ENCODE measurements at places on chromosomes 2 and 18.
A peak's percentile ranks its signal among the peaks of the same experiment; 100 is the strongest.

GRCh38 chr2:11406958-11407381 is 59.0 kb downstream of the E2F6 start:
- DNase-seq: no peak

- no peak for DNase-seq
Observed at GRCh38 chr18:77015169-77015568, 117.4 kb downstream of the MBP start.

- DNase-seq: no peak
Observed at GRCh38 chr2:1799174-1799573, 54.9 kb upstream of the PXDN start.

- DNase-seq: no peak
Observed at GRCh38 chr2:102637358-102637757, 18.0 kb downstream of the SLC9A2 start.

DNA sequence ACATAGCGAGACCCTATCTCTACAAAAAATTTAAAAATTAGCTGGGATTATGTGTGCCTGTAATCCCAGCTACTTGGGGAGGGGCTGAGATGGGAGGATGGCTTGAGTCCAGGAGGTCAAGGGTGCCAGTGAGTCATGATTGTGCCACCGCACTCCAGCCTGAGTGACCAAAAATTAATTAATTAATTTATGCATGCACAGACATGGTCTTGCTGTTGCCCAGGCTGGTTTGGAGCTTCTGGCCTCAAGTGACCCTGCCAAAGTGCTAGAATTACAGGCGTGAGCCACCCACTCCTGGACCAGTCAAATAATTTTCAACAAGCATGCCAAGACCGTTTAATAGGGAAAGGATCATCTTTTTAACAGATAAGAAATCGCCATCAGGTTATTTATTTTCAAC is 57.7 kb upstream of the TFCP2L1 start:
- DNase-seq: no peak

DNA sequence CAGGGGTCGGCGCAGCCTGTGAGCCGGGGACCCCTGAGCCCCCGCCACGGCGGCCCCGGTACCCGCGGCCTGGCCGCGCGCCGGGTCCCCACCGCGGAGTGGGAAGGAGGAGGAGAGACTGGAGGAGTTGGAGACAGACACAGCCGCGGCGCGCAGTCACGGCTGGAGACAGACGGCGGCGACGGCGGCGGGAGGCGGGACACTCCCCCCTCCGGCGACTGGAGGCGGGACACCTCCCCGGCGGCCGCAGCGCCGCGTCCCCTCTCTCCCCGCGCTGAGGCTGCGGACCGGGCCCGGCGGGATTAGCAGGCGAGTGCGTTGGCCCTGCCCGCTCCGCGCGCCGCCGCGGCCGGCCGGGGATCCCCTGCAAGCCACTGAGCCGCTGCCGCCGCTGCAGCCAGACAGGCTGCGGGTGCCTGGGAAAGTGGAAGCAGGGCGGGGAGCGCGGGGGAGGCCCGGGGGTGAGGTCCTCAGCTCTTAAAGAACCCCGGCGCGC is 1.0 kb upstream of the LDLRAD4 start:
- DNase-seq: no peak

DNA sequence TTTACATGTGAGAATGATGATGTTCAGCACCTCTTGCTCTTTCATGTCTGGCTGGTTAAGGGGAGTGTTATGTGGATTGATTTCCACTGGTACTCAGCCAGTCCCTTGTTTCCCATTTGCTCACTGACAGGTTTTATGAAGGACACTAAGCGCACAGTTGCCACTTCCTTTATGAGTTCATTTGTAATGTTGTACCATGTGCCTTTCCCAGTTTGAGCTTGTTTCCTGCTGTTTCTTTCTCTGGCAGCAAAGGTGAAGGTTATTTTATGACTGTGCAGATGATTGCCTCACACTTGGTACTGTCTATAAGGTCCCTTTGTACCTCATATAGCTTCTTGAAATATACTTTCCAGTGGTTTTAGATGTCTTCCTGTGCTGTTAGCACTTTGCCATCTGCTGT is 1700.5 kb upstream of the TMEFF2 start:
- DNase-seq: no peak

- no peak for DNase-seq
Observed at GRCh38 chr18:68738564-68738963, 23.7 kb upstream of the TMX3 start.

GRCh38 chr2:182090486-182090885 is 104.8 kb downstream of the PPP1R1C start:
- no peak for DNase-seq

DNA sequence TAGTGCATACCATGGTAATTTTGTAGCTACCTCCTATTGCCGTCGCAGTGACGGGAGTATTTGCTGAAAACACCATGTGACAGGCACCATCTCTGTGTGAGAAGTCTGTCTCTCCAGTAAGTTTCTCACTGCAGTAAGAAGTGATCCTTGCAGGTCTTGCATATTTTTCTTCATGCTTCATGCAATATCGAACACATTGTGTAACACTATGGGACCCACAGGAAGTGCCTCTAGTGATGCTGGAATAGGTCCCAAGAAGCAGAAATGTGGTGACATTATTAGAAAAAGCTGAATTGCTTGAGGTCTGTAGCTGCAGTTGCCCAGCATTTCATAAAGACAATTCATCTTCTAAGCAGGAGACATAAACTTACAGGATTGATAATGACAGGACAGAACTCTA is 167.6 kb downstream of the DCDC2C start:
- no peak for DNase-seq

DNA sequence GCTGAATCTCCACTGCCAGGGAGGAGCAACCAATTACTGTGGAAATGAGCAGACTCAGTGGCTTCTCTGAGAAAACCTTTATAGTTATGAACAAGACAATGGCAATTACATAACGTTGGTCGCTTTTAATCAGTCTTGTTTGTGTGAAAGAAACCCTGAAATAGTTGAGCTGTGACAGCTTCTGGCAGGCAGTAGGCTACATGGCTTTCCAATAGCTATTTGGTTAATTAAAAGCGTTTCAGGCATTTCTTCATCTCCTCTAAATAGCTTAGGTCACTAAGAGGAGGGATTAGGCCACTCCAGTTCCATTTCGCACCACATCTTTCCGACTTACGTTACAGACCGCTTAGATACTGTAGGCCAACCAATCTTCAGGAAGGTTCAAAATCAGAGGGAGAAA is 794.4 kb upstream of the ID2 start:
- no peak for DNase-seq

DNA sequence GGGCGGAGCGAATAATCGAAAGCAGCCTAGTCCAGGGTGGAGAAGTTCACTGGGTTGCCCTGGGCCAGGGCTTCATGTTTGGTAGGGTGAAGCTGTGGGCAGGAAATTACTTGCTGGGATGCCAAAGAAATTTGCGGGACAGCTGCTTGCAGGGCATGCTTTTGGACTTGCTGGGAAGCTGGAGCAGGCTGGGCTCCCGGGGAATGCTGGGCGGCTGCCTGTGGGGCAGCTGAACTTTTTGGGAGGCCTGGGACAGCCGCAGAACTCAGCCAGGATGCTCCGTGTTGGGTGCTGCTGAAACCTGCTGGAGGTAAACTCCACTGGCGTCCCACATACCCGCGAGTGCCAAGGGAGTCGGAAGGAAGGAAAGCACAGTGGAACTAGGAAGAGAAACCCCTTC is 31.9 kb downstream of the ASB1 start:
- peak; percentile 27 for DNase-seq

GRCh38 chr2:189287982-189288521 is 108.5 kb upstream of the COL5A2 start:
- peak; percentile 38 for DNase-seq

- DNase-seq: no peak
Observed at GRCh38 chr2:117981810-117982209, 32.1 kb downstream of the CCDC93 start.

GRCh38 chr2:76281156-76281841 is 570.6 kb upstream of the GCFC2 start:
- DNase-seq: no peak

- no peak for DNase-seq
Observed at GRCh38 chr2:5409898-5410381, 282.2 kb upstream of the SOX11 start.

GRCh38 chr2:151727593-151728552 is 6.4 kb downstream of the NEB start:
- no peak for DNase-seq

GRCh38 chr18:23391156-23391555 is 61.9 kb upstream of the RIOK3 start:
- no peak for DNase-seq

DNA sequence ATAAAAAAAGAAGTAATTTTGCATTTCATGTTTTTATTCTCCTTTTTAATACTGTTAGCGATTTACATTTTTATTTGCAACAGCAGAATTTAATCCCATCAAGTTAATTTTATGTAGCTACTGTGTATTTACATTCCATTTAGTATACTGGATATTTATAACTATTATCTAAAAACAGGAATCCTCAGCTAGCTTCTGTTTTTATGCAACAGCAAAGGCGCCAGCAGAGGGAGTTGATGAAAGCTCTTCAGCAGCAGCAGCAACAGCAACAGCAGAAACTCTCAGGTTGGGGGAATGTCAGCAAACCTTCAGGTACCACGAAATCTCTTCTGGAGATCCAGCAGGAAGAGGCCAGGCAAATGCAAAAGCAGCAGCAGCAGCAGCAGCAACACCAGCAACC is 26.2 kb upstream of the SNORC start:
- no peak for DNase-seq

- DNase-seq: no peak
Observed at GRCh38 chr2:47720559-47720958, 62.4 kb upstream of the MSH6 start.

DNA sequence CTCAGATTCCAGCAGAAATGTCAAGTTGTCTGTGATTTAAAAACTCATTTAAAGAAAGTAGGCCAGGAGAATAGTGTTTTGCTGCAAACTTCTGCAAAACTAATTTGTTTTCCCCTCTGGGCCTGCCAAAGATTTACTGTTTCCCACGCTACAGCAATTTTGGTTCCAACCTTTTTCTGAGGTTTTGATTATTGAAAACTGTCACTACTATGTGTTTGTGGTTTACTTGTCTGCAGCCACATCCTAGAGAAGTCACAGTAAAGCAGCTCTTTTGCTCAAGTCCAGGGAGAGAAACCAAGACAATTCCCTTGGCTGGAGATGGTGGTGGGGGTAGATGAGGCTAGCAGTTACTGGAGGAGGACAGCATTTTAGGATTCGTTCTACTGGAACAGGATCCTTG is 12.8 kb downstream of the IL1R2 start:
- no peak for DNase-seq

GRCh38 chr2:106165561-106165960 is 28.5 kb downstream of the UXS1 start:
- DNase-seq: no peak

DNA sequence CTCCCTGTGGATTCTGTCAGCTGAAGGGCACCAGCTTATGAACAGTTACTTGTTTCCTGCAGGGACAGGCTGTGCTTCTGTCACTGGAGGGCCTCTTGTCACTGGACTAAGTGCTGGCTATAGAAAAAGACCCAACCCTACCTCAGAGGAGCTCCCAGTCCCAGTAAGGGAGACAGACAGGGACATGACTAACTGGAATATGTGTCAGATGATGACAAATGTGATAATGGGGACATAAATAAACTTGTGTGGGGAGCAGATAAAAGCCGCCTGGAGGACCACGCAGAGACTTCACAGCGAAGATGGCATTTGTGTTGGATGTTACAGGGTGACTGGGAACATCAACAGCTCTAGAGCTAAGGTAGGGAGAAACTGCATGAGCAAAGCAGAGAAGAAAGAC is 95.0 kb downstream of the MAPRE2 start:
- no peak for DNase-seq

GRCh38 chr18:37335409-37335736 is 230.2 kb downstream of the CELF4 start:
- DNase-seq: no peak

- DNase-seq: no peak
Observed at GRCh38 chr2:147441182-147441581, 403.6 kb upstream of the ACVR2A start.

DNA sequence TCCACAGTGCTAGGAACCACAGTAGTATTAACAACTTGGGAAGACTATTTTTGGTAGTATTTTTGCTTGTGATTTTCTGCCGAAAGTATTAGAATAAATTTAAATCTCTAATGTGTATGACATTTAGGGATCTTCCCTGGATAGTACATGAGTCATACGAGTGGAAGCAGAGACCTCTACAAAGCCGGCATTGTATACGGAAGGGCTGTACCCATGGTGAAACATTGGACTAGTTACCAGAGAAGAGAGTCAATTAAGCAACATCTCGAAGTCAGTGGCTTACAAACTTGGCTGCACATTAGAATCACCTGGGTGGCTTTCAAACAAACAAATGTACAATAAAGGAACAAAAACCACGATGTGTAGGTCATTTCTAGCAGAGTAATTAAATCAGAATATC is 1131.7 kb upstream of the LRRTM1 start:
- no peak for DNase-seq

DNA sequence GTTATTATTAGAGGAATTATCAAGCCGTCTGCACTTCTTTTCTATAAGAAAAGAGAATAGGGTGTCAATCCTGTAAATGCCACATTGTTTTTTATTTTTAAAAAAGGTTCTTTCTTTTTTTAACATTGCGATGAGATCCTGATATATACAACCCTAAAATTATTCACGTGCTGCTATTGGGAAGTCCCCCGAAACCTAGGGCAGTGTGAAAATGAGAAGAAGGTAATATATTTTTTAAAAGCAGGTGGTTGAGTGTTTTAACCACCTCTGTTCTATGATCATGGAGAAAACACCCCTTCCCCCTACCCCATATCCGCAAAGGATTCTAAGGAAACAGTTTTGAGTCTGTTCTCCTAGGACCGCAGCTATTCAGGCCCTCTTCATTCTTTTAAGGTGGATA is 94.5 kb upstream of the KLHL14 start:
- DNase-seq: no peak

DNA sequence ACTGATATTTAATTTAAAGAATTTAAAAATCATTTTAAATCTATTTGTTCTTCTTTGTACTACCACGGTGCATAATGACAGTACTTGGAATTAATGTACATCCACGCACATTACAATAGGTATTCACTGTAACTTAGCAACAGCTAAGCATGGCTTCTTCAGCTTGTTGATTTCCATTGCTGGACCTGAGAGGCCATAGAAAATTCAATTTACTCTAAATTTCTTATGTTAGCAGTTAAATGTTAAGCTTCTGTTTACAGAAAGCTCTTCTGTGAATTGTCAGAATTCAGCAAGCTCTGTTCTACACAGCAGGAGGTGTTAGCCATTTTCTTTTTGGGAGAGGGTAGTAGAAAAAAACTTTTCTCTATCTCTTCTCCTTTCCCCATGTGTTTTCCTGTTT is 1149.3 kb upstream of the CDH2 start:
- DNase-seq: no peak

DNA sequence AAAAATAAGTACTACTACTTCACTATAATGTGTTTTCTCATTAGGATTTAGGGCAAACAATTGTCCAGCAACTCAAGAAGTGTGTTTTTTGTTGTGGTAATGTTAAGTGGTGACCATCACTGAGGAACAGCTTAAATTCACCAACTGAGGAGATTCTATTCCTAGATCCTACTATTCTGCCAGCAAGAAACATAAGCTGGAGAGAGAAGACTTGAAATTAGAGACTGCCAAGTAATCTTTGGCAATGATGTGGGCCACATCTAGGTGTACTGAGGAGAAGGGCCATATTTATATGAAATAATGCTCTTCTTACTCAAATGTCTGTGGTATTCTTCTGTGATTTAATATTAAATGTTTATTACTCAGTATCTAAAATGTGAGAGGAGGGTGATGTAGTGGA is 44.3 kb upstream of the MSTN start:
- no peak for DNase-seq
